ENCODE measurements at places on chromosomes 11 and 22.

- peak; percentile 37 for DNase-seq
These were observed 24.4 kb upstream of the HSPA8 start for GRCh38 chr11:123086305-123086704.

- DNase-seq, result no peak
These were observed 10.6 kb upstream of the XBP1 start for GRCh38 chr22:28810821-28811491.

DNA sequence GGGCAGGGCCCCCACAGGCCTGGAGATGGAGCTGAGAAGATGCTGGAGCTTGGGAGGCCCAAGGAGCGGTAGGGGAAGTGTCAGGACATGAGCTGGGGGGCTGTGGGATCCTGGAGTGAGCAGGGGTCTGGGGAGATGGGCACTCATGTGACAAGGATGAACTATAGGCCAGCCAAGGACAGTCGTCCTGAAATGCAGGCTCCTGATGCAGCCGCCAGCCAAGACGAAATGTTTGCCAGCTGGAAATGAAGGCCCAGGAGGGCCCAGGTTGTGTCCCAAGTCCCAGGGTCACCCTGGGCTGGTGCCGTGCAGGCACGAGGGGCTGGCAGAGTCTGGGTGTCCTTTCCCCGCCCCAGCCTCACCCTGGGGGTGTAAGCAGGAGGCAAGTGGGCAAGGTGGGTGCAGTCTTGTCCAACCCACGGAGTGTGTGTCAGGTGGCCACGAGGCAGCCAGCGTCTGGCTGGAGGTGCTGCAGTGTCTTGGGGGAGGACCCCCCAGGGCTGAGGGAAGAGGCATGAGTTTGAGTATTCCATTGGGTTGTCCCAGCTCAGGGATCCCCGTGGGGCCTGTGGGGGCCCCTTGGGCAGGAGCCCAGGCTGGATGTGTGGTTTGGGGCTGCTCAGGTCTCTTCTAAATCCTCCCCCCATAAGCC lies 21.4 kb downstream of the MRGPRG start:
- no peak for DNase-seq

DNA sequence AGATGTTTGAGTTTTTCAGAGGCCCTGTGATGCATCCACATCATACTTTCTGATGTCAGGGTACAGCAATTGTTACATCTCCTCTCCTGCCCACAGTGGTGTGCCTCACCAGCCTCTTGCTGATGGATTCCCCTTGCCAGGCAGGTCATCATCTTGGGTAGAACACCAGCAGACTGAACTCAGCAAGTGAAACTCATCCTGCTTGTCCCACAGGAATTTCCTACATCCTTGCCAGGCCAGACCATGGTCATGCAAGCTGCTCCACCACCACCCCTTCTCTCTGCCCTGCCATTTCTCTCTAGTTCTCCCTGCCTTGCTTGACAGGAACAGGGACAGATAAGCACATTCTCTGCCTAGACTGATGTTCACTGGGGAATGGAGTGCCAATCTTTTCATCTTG lies 85.9 kb downstream of the PAX6 start:
- no peak for DNase-seq

- DNase-seq, result no peak
These were observed 813.7 kb downstream of the NTM start for GRCh38 chr11:132184079-132184478.

DNA sequence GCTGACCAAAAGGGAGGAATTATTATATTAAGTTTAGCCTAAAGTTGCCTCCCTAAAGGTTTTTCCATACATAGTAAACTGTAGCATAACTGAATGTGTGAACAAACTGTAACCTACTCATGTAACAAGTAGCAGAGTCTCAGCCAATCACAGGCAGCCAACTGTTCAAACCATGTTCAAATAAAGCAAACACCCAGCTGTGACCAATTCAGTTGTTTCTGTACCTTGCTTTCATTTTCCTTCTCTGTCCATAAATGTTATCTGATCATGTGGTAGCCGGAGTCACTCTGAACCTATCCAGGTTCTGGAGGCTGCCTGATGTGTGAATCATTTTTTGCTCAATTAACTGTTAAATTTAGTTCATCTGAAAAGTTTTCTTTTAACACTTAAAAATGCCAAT lies 373.5 kb downstream of the GUCY1A2 start:
- DNase-seq, result no peak

All from Caco-2 (cell line).